AG09309 (cell line): ENCODE measurements at places on chromosomes 12 and 14.

DNA sequence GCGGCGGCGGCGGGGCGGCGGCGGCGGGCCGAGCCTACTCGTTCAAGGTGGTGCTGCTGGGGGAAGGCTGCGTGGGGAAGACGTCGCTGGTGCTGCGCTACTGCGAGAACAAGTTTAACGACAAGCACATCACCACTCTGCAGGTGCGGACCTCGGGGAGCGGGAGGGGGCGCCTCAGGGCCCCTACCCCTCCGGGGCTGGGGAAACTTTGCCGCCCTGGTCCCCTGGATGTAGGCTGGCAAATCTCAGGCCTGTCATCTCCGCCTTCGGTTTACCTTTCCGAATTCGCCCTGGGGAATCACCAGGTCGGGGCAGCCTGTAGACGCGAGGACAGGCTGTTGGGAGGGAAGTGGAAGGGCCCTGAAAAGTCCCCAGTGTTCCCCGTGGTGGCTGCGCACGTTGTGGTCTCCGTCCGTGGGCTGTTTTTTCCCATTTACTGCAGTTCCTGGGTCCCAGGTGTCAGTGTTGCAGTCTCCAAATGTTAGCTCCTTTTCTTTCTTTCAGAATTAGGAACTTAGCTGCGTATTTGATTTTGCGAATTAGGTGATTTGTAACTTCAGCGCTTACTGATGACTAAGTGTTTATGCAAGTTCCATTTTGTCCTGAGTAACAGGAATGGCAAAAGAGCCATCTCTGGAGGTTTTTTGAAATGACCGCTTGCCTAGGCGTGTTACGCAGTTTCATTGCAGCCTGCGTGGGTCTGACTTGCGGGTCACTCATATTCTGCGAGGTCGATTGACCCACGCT is 656 bp downstream of the RAB21 start:
- DNase-seq = no peak

- DNase-seq = no peak
Measured at GRCh38 chr14:84029720-84030119, 1500.2 kb upstream of the FLRT2 start.

DNA sequence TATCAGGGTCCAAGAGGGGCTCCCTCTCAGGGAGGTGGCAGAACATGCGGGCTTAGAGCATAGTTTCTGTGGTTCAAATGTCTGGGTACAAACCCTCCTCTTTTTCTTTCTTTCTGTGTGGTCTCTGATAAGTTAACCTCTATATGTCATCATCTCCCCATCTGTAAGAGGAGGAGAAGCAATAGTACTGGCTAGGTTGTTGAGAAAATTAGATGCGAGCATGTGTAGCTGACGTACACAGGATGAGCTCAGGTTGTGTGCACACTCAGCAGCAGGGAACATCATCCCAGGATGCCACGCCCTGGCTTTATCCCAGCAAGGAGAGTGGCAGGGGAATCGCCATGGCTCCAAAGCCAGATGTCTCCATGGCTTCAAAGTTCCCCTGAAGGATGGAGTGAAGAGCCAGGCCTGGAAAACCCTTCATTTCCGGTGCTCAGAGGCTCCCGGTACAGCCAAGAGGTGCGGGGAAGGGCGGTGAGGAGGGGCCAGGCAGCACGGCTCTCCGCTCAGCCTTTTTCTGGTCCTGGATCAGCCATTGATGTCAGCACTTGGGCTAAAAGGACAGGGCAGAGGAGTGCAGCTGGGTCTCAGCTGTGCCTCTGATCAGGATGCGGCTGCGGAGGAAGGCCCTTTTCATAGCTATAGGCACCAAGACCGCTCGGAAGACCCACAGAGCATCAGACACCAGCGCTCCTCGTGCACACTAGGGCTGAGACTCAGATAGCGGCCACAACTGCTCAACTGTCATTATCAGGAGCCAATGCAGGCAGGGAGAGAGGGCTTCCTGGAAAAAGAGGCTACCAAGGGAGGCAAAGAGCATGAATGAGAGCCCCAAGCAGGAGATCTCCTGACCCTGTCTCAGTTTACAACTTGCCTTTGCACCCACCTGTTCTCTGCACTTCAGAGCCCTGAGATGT is 41.5 kb downstream of the ARL6IP4 start:
- DNase-seq = no peak

DNA sequence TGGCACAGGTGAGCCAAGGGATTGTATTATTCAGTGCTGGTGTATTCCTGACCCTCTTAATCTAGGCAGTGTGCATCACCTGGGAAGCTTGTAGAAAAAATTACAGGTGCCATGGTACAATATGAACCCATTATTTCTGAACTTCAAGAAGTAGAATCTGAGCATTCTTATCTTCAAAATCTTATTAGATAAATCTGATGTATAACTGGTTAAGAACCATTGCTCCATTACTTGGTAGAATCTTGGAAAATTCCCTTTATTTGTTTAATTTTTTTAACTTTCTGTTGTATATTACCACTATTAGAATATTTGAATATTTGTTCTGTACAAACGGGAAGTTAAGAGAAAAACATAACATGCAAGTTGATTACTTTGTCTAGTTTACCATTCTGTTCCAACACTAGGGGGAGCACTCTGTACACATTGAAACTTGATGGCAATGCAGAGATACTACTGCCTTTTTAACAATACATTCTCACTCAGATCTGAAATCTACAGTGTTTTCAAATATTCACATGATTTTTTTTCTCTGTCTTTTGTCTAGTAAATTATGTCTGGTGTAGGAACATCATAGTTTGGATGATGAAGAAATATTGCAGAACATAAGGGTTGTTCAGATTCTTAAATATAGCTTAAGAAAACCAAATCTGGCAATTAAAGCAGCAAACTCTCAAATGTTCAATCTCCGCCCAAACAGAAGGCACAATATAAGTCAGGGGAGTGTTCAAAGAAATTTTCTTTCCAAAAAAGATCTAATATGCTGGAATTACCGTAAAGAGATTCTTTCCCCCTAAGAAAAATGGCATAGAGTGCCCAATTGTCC is 196.6 kb downstream of the PCNX1 start:
- DNase-seq = no peak

DNA sequence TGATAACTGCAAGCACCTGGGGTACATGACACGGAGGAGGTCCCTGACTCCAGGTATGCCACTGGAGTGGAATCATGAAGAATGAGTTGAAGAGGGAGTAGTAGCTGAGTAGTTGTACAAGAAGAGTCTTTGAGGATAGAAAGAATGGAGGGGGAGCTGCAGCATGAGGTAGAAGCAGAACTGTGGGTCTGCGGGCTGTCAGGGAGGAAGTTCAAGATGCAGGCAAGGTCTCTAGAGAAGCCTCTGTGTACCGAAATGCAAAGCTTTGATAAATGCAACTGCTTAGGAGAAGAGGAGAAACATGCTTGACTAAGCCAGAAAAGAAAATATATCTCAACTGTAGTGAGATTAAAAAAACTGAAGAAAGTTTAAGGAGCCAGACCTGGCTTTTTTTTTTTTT is 91.5 kb downstream of the CPNE8 start:
- DNase-seq = no peak

GRCh38 chr12:19186722-19187661 is 57.5 kb downstream of the PLEKHA5 start:
- DNase-seq = no peak

DNA sequence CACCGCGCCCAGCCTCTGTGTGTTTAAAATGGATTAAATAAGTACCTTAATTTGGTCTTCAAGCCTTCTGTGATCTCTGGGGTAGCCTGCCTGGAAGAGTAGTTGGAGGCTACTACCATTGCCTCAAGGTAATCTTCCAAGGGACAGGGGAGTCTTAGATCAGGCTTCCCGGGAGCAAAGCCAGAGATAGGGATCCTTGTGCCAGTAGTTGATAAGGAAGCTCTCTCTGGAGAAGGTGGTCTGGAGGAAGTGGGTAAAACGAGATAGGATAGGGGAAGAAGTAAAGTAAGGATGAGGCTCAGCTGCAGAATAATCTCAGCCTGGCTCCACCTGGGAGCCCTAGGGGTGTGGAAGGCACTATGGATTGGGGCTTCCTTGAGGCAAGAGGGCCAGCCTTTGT is 38.5 kb downstream of the FOS start:
- no peak for DNase-seq

GRCh38 chr12:47707355-47707754 is 1.5 kb upstream of the RPAP3 start:
- DNase-seq = no peak

DNA sequence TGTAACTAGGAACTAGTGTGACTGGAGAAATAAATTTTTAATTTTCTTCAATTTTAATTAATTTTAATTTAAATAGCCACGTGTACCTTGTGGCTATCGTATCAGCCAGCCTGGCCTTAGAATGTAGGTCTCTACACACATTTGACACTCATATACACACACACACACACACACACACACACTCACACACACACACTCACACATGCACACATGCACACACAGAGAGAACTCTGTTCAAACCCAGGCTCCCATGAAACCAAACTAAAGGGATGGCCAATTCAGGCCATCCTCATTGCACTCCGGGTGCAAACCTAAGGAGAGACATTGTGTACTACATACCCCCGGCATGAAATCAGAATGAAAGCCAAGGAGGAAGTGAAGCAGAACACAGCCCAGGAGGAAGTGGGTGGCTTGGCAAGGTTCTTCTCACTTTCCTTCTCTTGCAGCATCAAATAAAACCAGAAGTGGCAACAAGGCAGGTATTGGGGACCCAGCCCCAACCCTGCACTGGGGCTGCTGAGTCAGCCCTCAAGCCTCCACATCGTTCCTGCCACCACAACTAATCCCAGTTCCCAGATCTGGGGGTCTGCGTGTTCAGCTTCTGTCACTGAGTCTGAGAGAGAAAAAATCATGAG is 26.2 kb upstream of the CHPT1 start:
- no peak for DNase-seq

DNA sequence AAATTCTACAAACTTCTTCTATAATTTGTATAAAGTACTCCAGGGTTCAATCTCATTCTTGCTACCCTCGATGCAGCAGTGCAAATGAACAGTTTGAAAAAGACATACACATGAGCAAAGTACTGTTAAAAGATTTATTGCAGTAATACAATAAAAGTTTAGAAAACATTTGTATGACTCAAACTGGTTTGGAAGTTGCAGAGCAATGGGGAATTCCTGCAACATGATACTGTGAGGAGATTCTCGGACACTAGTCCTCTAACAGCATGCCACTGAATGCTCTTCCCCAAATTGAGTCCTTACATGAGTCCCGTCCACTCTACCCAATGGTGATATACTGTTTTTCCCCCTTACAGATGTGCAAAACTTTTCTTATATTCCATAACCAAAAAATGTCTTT is 45.4 kb downstream of the ATG14 start:
- DNase-seq = peak; percentile 47

- no peak for DNase-seq
Measured at GRCh38 chr14:102913341-102914211, 8.9 kb upstream of the AMN start.

DNA sequence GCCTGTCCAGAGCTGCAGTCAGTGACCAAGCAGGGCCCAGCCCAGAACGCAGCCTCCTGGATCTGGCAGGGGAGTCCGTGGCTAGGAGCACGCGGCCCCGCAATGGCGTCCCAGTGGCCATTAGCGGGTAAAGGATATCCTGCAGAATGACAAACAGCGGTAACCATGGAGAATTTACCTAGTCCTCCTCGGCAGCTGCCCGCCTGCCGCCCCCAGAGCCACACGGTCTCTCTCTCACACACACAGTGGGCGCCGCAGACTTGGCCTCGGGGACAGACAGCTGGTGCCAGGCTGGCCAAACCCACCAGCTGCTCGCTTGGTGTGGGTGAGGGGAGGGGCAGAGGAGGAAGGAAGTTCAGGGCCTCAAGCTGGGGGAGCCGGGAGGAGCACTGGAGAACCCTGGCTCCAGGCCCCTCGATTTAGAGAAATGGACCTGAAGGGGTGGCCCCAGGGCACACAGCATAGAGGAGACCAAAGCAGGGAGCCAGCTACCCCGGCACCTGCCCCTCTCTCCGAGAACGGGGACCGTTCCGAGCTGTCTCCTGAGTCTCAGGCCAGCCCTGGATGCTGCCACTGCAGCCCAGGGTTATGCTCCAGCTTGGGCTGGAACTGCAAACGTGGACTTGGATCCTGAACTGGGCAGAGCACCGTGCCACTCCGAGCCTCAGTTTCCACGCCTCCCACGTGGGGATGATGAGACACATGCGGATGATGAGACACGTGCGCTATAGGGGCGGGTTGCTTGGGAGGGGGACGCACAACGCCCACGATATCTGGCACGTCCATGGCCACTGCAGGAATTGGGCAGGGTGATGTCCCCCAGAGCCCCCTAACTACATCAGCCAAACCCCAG is 3.4 kb downstream of the CDK2AP1 start:
- DNase-seq = no peak

DNA sequence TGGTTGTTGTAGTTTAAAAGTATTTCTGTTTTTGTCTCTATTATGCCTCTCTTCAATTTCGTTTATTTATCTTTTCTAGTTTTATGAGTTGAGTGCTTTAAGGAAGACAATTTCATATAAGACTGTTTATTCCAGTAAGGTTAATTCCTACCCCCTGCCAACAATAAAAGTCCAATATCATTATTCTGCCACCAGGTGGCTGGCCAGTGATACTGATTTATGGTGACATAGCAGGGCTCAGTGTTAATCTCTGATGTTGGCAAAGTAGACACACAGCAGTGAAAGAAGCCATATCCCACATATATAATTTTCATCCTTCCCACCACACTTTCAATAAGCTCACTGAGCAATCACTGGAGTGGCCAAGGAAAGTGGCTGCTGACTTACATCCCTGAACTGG is 69.0 kb upstream of the BMP4 start:
- peak; percentile 3 for DNase-seq

GRCh38 chr14:60165547-60165876 is 314 bp upstream of the DHRS7 start:
- DNase-seq = no peak

GRCh38 chr12:40701756-40702155 is 9.5 kb downstream of the CNTN1 start:
- DNase-seq = no peak

- no peak for DNase-seq
Measured at GRCh38 chr14:85273099-85273677, 256.8 kb upstream of the FLRT2 start.
